ENCODE measurements at places on chromosomes 7 and 10.

DNA sequence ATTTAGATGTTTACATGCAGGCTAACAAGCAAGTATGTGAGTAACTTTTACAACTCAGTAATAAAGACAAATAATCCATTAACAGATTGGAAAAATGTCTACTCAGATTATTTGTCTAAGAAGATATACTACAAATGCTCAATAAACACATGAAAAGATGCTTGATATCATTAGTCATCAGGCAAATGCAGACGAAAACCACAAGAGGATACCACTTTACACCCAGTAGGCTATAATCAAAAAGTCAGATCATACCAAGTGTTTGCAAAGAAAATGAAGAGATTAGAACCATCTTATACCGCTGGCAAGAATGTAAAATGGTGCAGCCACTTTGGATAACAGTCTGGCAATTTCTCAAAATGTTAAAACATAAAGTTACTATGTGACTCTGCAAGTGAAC lies 84.1 kb downstream of the MALSU1 start:
- DNase-seq, result no peak

DNA sequence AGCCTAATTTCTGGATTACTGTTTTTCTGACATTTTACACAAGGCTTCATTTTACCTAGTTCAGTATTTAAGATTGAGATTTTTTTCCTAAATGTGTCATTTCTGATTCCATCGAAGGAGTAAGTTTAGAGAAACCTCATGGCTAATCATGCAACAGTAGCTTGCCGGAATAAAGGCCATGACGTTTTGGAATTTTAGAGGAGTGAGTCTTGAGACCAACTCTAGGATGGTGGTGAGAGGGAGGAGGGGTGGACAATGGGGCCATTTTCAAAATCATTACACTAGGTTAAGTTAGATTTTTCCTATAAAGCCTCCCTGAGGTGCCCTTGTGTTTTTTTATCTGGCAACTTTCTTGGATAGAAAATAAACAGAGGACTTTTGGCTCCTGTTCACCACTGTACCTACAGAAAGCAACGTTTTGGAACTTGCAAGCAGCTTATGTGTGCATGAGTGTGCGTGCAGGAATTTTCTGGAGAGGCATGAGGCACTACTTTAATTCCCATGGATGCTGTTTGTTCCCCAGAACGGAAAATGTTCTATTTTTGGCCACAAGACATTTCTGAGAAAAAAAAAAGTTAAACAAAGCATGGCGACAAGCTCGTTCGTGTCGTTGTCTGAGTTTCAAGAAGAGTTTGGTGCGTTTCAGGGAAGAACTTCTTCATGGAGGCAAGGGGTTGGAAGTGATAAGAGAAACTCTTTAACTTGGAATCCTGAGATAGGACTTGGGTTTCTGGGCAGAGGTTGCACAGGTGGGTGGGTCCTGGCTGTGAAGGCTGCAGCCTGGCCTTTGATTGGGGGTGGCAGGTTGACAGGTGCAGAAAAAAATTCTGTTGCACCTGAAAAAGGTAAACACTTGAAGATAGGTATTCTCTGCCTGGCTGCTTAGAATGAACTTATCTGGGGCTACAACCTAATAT lies 178.1 kb downstream of the PTEN start:
- DNase-seq, result no peak

GRCh38 chr10:55163388-55163979 lies 362.5 kb upstream of the PCDH15 start:
- DNase-seq, result no peak

DNA sequence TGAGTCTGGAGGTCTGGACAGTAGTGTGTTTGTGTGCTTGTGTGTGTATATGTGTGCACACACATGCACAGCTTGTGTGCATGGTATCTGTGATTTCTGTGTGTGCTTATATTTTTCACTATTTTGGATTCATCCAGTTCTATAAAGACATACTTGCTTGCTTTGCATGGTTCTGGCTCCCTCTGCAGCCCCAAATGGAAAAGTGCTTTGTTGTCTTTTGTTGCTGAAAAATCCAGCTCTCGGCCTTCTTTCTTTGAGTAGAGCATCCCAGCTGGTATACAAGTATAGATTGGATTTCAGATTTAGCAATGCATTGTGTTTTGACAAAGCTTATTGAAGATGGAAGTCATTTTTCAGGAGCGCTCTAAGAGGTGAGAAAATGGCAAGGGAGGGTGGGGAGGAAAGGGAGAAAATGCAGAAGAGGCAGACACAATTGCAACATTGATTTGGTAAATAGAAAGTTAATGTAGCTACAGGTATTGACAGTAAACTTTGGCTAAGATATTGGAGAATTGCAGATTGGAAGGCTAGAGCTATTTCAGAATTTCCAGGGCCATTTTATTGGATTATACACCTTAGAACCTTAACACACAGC lies 333.9 kb downstream of the AUTS2 start:
- DNase-seq, result no peak

- DNase-seq, result no peak
Observed at GRCh38 chr7:44320141-44320540, 5.3 kb downstream of the CAMK2B start.

DNA sequence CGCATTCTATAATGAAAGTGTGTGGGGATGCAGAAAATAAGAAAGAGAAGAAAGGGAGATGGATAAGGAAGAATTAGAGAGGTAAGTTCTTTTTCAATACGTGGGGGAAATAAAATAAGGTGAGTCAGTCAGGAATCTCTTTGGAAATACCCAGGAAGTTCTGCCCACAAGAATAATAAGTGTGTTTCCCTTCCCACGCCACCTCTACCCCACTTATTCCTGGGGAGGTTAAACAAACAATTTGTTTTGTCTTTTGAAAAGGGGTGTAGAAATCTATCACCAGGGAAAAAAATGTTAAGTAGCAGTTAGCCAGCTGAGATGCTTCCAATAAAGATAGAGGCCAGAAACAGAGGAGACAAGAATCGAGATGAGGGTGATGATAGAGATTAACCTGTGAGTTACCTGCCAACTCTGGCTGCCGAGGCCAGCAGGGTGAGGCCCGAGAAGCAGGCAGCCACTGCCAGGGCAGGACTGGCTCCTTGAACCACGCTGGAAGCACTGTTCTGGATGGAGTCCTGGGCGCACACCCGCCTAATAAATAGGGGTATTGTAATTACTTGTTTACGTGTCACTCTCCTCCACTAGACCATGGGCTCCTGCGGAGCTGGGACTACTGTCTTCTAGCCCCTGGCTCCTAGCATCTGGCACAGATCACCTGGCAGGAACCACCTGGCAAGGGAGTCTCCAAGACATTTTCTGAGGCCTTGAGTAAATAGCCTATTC lies 191.3 kb downstream of the FGFR2 start:
- no peak for DNase-seq

GRCh38 chr10:76270464-76270863 lies 839.0 kb downstream of the LRMDA start:
- no peak for DNase-seq

DNA sequence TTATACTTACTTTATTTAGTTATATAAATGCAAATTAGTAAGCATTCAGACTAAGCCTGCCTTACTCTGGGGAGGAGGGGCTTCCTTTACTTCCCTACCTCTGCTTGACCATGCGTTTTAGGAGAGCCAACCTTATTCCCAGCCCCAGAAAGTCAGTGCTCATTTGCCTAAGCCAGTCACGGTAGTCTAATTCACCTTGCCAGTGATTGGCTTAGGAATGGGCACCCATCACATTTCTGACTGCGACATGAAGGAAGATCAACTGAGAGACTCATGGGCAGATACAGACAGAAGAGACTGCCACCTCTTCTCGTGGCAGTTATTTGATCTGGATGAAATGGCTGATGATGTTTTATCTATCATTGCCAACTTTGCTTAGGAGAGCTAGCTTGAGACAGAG lies 29.5 kb downstream of the RPA3 start:
- no peak for DNase-seq

DNA sequence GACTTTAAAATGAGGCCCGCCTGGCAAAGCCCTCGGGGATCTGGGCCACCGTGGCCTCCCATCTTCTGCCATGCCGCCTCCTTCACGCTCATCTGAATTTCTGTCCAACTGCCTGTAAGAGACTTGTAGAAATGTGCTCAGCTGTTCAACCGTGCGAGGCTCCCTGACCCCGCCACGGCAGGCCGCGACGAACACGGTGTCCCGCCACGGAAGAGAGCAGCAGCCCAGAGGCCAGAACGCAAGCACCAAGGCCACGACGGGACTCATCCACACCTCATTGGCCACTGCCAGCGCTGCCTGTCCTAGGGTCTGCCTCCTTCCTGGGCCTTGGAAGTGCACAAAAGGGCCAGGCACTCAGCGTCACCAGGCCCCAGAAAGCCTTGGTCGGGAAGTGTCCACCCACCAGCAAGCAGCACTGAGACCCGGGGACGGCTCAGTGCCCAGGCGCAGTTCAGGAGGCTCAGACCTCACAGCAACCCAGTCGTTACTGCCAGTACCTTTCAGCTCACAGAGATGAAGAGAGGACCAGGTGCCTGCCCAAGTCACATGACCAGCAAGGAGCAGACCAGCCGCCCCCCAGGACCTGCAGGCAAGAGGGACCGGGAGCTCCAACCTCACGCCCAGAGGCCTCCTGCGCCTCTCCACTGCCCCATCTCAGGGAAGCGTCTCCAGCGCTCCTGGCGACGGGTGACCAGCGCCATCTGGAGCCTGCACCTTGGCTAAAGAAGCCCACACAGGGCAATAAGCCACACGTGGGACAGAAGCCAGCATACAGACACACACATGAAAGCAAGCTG lies 85.9 kb downstream of the MAD1L1 start:
- DNase-seq, result no peak

DNA sequence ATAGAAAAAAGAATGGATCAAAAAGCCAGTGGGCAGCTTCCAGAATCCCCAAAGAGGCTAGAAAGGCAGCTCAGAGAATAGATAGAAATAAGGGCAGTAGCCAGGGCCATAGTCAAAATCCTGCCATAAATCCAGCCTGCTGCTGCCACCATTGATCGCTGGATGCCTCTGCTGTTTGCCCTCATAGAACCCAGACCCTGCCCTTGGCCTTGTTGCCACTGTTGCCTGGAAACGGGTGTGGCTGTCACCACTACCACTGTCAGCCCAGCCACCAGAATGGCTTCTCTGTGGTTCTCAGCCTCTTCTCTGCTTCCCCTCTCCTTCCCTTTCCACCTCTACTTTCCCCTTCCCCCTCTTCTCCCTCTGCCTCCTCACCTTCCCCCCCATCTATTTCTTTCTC lies 57.8 kb downstream of the HHEX start:
- no peak for DNase-seq

- DNase-seq, result no peak
Observed at GRCh38 chr10:128710798-128711183, 584.6 kb upstream of the MKI67 start.

- no peak for DNase-seq
Observed at GRCh38 chr7:11315666-11316258, 342.1 kb downstream of the PHF14 start.

GRCh38 chr7:100983451-100984187 lies 14.3 kb downstream of the MUC12 start:
- DNase-seq, result no peak

- no peak for DNase-seq
Observed at GRCh38 chr7:110347081-110347480, 743.8 kb upstream of the LRRN3 start.
